ENCODE measurements at places on chromosomes 11 and 22.

DNA sequence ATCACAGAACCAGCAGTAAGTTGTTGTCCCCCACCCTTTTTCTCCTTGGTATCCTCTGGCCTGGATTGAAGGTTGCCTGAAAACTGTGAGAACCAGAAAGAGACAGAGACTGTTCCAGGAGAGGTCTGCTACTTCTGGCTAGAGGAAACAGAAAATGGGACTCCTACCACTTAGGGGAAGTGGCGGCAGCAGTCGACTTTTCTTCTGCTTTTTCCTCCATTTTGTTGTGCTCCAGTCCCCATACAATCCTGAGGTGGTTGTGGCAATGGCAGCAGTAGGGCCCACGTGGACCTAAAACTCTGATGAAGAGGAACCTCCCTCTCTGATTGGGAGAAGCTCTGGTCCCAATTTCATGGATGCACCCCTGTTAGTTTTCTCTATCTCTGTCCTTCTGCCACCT is 76.0 kb upstream of the SORL1 start:
- DNase-seq, result no peak

DNA sequence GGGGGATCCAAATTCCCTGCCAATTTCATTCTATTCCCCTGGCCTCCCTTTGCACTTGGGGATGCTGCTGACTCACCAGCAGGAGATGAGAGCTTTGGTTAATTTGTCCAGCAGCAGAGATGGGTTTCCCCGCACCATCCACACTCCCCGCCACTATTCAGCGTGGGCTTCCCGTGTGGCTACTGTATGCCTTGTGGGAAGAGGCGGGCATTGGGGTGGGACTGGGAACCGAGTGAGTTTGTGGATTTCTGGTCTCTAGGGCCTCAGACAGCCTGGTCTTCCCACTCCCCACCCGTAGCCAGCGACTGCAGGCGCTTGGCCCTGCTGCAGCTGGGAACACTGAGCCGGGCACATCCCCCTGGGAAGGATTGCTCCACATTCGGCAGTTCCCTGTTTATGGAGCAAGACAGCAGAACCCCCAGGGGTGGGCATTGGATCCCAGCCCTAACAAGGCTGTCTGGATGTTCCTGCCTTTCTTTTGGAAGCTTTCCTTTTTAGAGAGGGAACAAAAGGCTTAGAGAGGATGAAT is 23.4 kb downstream of the KIAA1671 start:
- no peak for DNase-seq

- no peak for DNase-seq
Observed at GRCh38 chr11:46202149-46202548, 75.3 kb upstream of the CREB3L1 start.

GRCh38 chr11:66912911-66913310 is 45.3 kb downstream of the PC start:
- no peak for DNase-seq

DNA sequence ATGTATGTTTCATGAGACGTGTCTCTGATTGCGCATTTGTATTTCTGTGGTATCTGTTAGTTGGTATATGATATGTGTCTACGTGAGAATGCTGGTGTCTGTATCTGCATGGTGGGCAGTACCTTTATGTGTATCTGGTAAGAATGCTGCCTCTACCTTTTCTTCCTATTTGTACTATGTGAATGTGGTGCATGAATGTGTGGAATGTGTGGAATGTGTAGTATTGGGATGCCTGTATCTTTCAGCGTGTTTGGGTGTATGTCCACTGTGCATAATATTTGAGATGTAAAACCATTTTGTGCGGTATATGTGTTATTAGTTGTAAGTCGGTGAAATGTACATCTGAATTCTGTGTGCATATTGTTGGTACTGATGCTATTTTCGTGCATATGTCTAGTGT is 2.3 kb upstream of the OR51E1 start:
- DNase-seq, result no peak

DNA sequence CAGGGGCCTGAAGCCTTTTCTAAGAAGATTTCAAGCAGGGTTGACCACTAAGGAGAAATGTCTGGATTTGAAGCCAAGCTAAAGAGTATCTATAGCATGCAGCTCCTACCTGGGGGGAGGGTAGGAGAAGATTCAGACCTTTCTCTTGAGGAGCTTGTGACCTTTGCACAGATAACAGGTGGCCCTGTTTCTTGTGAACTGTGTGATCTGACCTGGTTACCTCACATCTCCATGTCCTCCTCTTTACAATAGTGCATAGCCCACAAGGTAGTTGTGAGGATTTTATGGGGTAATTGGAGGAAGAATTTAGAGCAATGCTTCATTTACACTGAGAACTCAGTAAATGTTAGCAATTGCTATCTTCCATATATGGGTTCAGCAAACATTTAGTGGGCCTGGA is 310.1 kb downstream of the TMEM135 start:
- DNase-seq, result no peak

DNA sequence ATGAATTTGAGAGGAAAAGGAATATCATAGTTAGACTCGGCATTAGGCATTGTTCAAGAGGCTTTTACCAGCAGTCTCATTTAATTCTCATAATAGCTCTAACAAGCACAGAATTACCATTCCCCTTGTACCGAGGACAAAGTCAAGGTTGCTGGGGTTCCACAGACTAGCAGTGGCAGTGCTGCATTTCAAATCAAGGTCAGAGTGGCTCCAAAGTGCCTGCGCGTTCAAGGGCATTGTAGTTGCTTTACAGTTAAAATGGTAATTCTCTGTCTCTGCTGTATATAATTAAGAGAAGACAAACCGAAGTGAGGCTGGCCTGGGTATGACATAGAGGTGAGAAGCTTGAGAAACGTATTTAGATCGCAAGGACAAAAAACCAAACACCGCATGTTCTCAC is 40.4 kb upstream of the TP53AIP1 start:
- DNase-seq, result no peak

Data from CD4-positive, alpha-beta T cell (primary cell).